ENCODE measurements at places on chromosomes 5 and 9.

GRCh38 chr5:160352308-160352707 lies 18.1 kb downstream of the C1QTNF2 start:
- DNase-seq, result no peak

DNA sequence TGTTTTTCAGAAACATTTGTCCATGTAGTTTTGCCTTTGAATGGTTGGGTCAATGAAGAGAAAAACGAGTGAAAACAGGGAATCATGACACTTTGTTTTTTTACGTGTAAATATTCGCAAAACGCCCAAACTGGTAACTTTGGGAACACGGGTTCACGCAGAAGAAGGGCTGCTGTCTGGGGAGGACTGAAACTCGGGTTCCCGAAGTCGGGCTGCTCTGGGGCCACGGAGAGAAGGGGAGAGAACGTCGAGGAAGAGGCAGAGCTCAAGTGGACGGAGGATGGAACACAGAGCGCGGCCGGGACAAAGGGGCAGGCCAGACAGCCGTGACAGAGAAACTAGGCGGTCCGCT lies 478 bp upstream of the SETD9 start:
- DNase-seq, result no peak

GRCh38 chr5:92409134-92409533 lies 1026.0 kb upstream of the ARRDC3 start:
- no peak for DNase-seq

GRCh38 chr5:149740341-149740740 lies 10.2 kb downstream of the PPARGC1B start:
- no peak for DNase-seq

DNA sequence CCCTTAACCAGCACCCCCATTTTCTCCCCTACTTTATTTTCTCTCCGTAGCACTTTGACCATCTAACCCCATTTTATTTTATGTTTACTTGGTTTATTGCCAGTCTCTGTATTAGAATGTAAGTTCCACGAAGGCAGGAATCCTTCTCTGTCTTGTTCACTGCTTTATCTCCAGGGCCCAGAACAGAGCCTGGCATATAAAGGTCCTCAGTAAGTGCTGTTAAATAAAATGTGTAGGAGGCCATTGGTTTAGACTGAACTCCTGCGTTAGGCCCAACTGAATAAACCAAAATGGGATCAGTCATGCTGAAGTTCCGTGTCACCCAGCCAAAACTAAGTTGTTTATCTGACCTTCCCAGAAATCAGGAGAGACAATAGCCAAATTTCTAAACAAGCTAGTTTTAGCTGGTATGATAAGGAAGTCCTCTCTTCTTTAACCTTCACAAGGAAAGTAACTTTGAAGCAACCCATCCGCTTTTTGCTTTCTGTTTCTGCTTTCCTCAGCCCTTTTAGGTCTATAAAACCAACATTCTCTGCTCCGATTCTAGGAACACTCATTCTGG lies 29.0 kb upstream of the CCNJL start:
- no peak for DNase-seq

All from small intestine (tissue), 16 donors.